ENCODE measurements at places on chromosomes 13 and 19.

DNA sequence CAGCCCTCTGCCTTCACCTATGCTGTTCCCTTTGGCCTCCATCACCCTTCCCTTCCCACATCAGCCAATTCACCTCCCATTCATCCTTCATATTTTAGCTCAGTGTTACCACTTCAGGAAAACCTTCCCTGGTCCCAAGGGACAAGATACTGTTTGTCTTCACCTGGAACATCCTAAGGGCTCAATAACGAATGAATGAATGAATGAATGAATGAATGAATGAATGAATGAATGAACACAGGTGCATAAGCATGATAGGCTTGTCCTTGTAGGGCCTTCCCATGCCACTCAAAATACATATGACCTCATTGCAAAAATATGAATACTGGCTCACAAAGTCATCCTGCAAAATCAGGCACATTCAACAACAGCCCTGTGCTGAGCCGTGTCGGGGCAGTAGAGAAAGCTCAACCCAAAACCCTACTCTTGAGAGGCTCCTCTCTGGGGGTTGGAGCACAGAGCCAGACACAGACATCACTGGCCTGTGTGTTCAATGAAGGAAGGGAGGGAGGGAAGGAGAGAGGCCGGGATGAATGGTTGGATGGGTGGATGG, 33.7 kb upstream of the TPM4 start:
- H3K27me3 ChIP-seq, result no peaks in the 10 kb centered on the region
- no peak overlapping the region for H3K4me3 ChIP-seq
- H3K4me1 ChIP-seq, result no peaks in the 10 kb centered on the region
- DNase-seq, result no peak
- no peak overlapping the region for H3K27ac ChIP-seq

- DNase-seq, result peak; percentile 96
- peak within 1 kb of the TSS; percentile 35 for H3K4me3 ChIP-seq
- H3K4me1 ChIP-seq, result no peaks in the 10 kb centered on the region
- no peaks in the 10 kb centered on the region for H3K36me3 ChIP-seq
- peak within 1 kb of the TSS; percentile 99 for H3K27ac ChIP-seq
- H3K27me3 ChIP-seq, result no peaks in the 10 kb centered on the region
Observed at GRCh38 chr19:56507446-56508289, at the start of gene ZNF471. Gene ZNF471, plus strand, starts transcription at chr19:56507855. Its CDS starts 3,717 bp downstream, at chr19:56511572.

GRCh38 chr13:63684822-63685221, 2269.2 kb upstream of the PCDH20 start:
- no peaks in the 10 kb centered on the region for H3K36me3 ChIP-seq
- H3K4me3 ChIP-seq, result no peak overlapping the region
- H3K27me3 ChIP-seq, result no peaks in the 10 kb centered on the region
- H3K27ac ChIP-seq, result no peak overlapping the region

GRCh38 chr13:31018511-31018910, 86.1 kb downstream of the TEX26 start:
- H3K36me3 ChIP-seq, result no peaks in the 10 kb centered on the region
- no peak overlapping the region for H3K4me3 ChIP-seq

DNA sequence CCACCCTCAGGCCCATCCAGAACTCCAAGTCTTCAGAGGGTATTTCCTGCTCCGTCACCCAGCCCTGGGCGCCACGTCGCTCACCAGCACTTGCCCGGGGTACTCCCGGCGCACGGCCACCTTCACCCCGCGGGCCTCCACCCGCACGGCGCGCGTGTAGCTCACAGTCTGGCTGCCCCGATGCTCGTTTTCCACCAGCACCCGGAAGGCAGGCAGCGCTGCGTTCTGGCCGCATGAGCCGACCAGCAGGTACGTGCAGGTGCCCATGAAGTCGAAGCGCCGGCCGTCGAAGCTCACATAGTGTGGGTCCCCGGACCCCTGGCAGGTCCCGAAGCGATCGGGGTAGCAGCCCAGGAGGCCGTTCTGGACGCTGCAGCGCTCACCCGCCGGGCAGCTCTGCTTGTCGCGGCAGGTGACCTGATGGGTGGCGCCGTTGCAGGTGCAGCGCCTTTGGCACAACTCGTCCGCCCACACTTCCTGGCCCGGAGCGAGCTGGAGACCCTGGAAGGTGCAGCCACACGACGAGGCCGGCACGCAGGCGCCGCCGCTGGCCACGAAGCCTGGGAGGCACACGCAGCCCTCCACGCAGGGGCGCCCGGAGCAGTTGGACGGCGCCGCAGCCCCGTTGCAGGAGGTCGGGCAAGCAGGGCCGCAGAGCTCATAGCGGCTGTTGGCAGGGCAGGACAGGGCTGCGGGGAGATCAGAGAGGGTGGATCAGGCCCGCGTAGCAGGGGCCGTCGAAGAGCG, 19.2 kb downstream of the FCGBP start:
- no peak overlapping the region for H3K4me3 ChIP-seq
- no peaks in the 10 kb centered on the region for H3K36me3 ChIP-seq
- no peaks in the 10 kb centered on the region for H3K4me1 ChIP-seq
- no peak overlapping the region for H3K27ac ChIP-seq
- H3K27me3 ChIP-seq, result no peaks in the 10 kb centered on the region

DNA sequence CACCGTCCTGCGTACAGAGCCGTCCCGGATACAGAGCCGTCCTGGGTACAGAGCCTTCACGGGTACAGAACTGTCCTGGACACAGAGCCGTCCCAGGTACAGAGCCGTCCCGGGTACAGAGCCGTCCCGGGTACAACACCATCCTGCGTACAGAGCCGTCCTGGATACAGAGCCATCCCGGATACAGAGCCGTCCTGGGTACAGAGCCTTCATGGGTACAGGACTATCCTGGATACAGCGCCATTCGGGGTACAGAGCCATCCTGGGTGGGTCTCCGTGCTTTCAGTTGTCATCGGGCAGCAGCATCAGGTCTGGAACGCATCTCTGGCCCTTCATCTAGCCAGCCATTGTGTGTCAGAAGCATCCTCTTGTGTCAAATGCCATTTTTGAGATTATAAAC, 222.3 kb upstream of the SOX1 start:
- H3K27ac ChIP-seq, result no peak overlapping the region
- no peak overlapping the region for H3K4me3 ChIP-seq
- H3K4me1 ChIP-seq, result no peaks in the 10 kb centered on the region
- peaks cover 26% of the 10 kb centered on the region for H3K27me3 ChIP-seq
- H3K36me3 ChIP-seq, result no peaks in the 10 kb centered on the region
- no peak for DNase-seq

GRCh38 chr13:75395066-75395465, 86.9 kb downstream of the TBC1D4 start:
- H3K27ac ChIP-seq, result no peak overlapping the region
- H3K36me3 ChIP-seq, result no peaks in the 10 kb centered on the region
- no peak overlapping the region for H3K4me3 ChIP-seq
- DNase-seq, result no peak
- H3K27me3 ChIP-seq, result no peaks in the 10 kb centered on the region

- no peaks in the 10 kb centered on the region for H3K4me1 ChIP-seq
- H3K36me3 ChIP-seq, result no peaks in the 10 kb centered on the region
- no peaks in the 10 kb centered on the region for H3K27me3 ChIP-seq
- H3K27ac ChIP-seq, result no peak overlapping the region
Observed at GRCh38 chr13:100195568-100195967, 106.7 kb downstream of the PCCA start.

DNA sequence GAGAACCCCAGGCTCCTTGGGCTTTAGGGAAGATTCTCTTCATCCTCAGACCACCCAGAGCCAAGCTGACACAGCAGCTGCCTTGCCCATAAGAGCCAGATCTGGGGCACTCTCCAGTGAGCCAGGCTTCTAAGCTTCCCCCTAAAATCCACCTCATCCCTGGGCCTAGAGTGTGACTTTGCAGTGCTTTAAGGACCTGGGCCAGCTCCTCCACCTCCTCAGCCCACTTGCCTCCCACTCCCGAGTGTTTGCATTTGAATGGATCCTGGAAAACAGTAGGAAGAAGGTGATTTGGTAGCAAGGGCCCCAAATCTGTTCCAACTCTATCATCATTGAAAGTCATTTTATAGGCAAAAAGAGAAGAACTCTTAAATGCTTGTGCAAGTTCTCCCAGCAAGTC, 108.7 kb upstream of the UBL3 start:
- H3K4me3 ChIP-seq, result no peak overlapping the region
- no peaks in the 10 kb centered on the region for H3K27me3 ChIP-seq
- no peaks in the 10 kb centered on the region for H3K4me1 ChIP-seq
- H3K36me3 ChIP-seq, result no peaks in the 10 kb centered on the region
- no peak for DNase-seq

DNA sequence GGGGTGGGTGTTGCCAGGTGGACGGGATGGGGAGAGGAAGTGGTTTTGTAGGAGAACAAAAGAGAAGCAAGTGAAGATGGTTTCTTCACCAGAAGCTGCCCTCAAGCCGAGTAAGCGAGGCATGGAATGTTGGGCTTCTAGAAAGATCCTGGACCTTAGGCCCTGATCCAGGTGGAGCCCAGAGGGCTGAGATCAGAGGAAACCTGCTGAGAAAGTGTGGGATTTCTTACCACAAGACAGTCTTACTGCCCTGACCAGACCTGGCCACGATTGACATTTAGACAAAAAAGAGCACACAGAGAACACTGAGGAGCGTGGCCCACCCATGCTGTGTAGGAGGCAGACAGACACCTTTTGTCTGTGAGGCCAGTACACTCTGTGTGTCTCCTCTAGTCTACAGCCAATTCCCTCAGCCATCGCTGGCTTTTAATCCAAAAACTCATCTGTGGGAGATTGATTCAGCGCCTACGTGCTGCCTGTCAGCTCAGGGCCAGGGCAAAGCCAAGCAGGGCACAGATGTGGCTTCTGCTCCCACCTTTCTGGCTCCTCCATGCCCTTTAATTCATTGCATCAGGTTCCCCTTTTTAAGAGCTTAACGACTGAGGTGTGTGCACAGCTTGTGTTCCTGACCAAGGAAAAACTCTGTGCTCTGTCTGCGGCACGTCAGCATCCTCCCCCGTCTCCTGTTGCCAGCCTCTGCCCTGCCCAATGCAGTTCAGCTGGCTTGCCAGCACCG, 123.3 kb downstream of the AKAP11 start:
- H3K4me3 ChIP-seq, result no peak overlapping the region
- H3K27me3 ChIP-seq, result no peaks in the 10 kb centered on the region
- H3K27ac ChIP-seq, result no peak overlapping the region

- no peaks in the 10 kb centered on the region for H3K27me3 ChIP-seq
- H3K36me3 ChIP-seq, result no peaks in the 10 kb centered on the region
- no peak overlapping the region for H3K4me3 ChIP-seq
- DNase-seq, result peak; percentile 86
- H3K4me1 ChIP-seq, result peaks cover 14% of the 10 kb centered on the region
- peak overlapping the region; percentile 43 for H3K27ac ChIP-seq
Observed at GRCh38 chr19:14434543-14435319, 1.6 kb downstream of the PKN1 start.
